CD4-positive, alpha-beta T cell treated with Interferon gamma for 1 hour (primary cell): ENCODE measurements at places on chromosomes 1 and 21.

DNA sequence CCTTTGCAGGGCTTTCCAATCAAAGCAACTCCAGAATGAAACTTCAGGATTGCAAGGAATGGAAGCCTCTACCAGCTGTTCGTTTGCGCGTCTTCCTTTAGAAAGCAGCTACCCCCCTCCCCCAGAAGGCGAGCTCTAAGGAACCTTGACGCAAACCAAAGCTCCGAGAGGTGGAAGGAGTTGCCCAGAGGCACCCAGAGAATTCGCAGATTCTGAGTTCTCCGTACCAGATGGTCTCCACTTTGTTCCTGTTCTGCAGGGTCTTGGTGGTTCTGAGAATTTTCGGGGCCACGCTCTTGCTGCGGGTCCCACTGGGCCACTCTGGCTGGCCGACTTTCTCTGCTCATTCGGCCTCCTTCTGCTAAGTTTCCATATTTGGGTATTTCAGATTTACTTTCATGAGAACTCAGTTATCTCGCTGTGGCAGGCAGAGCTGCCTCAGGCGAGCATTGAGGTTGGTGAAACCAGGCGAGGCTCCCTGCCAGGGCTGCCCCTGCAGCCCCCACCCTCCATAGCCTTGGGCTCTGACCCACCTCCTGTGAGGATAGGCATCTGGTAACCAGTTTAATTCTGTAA is 801 bp downstream of the TRAF5 start:
- DNase-seq: no peak

- no peak for DNase-seq
Observed at GRCh38 chr1:163442895-163443294, 121.1 kb downstream of the NUF2 start.

DNA sequence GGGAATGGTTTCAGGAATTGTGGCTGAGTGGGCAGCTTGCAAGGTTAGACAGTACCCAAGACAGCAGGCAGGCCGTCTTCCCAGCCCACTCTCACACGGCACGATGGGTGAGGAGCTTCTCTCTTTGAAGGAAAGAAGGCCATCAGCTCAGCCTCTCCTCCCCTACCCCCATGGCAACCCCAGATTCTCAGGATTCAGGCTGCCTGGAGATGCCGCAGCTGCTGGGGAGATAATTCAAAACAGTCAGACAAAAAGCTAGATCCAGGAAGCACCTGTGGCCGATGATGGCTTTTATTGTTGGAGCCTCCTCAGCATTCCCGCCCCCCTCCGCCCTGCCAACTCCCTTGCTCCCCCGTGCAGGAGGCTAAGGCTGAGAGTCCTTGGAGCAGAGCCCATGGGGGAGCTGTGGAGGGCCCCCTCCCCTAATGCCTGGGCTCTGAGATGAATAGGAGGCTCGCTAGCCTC is 220.5 kb downstream of the TRABD2B start:
- DNase-seq: no peak

DNA sequence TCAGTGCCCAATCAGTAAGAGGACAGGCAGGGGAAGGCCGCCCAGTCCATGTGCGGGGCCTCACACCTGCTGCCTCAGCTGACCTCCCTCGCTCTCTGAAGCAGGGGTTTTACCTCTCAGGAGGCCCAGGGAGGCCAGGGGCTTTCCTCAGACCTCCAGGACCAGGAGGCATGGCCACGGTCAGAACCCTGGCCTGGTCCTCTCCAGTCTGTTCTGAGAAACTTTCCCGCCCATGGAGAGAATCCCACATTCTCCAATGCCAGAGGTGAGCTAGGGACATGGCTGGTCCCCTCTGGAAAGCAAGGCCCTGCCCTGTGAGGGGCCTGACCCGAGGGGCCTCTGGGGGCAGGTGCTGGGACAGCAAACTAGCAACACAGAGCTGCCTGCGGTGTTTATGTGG is 68.2 kb downstream of the DMRTB1 start:
- DNase-seq: no peak

DNA sequence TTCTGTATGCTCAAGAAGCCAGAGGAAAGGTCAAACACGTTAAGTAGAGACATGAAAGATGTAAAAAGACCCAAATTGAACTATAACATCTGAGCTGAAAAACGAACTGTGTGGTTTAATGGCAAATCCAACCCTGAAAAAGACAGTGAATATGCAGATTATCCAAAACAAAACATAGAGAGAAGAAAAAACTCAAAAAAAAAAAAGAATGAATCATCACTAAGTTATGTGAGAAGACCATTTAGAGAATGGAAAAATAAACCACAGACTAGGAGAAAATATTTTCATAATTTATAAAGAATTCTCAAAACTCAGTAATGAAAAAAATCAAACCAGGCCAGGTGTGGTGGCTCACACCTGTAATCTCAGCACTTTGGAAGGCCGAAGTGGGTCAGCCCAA is 253.3 kb downstream of the PLPP3 start:
- DNase-seq: no peak

GRCh38 chr21:28261298-28261697 is 731.4 kb downstream of the LTN1 start:
- no peak for DNase-seq

- DNase-seq: peak; percentile 77
Observed at GRCh38 chr1:101236516-101237228, at the start of gene S1PR1. Gene S1PR1, plus strand, starts transcription at chr1:101237019. Its CDS starts 1,966 bp downstream, at chr1:101238985.

GRCh38 chr1:32447469-32448185 is 17.2 kb upstream of the ZBTB8B start:
- DNase-seq: no peak

DNA sequence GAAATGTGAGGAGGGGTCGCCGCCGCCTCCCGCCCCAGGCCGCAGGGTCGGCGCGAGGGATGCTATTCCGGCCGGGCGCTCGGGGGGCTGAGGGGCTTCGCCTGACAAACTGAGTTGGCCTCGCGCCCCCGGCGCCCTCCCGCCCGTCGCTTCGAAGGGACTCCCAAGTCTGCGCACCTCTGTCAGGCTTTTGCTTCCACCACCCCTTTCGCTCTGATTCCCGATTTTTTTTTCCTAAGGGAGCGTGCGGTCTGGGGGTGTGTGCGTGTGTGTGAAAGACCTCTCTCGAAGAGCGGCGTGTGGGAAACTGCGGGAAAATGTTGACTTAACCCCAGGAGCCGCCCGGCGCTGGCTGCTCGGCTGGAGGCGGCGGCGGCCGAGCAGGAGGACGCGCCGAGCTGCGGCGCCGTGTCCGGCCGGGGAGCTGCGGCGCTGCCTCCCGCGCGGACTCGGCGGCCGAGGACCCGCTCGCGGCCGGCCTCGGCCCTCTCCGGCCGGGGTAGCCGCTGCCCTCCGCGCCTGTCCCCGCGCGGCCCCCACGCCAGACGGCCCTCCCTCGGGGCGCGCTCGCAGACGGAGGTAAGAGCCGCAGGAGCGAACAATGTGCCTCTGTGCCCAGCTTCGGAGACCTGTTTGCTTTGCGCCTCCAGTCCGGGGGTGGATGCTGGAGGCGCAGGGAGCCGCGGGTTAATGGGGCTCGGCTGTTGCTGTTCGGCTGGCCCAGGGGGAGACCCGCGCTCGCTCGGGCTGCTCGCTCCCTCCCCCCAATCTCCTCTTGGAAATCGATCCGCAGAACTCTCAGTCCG is 1.1 kb downstream of the ADGRL2 start:
- DNase-seq: no peak

GRCh38 chr1:60044881-60045280 is 28.7 kb downstream of the C1orf87 start:
- no peak for DNase-seq

DNA sequence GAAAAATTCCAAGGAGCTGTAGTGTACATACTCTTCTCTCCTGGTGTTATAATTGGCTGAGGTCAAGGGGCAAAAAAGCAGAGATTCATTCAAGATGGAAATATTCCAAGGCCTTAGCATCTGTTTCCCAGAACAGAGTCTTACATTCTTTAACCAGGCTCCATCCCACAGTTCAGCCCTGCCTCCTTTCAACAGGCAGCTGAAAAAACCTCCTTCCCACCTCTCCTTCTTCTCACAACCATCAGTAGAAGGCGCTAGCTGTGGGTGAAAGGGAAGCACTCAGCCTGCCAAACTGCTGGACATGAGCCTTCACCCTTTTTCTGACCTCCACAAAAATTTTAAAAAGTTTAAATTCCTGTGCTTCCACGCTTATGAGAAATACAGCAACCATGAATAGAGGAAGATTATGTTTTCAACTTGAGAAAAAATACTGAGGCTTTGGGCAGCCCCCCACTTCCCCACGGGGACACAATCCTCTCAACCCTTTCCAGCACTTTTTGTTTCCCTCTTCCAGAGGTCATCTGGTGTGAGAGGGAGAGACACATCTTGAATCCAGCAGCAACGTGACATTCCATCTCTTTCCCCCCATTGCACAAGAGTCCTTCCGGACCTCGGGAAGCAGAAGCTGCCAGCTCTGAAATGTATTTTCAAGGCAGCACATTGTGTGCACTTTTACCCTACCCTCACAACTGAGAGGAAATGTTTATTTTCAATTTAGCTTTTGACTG is 43.2 kb upstream of the FMO2 start:
- DNase-seq: no peak

DNA sequence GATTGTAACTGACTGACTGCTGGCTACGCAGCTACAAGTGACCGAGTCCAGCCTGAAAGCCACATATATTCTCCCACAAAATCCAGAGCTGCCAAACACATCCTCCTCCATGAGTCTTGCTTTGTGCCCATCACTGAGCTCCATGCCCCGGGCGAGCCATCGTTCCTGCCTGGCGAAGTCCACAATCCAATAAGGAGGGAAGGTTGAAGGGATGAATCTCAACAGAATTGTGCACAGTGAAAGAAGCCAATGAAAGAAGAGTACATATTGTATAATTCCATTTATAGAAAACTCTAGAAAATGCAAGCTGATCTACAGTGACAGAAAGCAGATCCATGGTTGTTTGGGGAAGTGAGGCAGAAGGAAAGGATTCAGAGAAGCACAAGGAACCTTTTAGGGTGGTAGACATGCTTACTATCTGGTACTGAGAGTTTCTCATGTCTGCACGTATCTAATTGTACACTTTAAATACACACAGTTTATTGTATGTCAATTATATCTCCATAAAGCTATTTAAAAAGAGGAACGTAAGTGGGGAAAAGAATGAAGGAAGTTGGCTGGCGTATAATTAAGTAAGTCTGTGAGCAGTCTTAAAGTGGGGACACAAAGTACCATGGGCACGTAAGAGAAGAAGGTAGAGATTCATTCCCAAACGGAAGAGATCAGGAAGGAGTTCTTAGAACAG is 115.9 kb upstream of the JUN start:
- DNase-seq: no peak

DNA sequence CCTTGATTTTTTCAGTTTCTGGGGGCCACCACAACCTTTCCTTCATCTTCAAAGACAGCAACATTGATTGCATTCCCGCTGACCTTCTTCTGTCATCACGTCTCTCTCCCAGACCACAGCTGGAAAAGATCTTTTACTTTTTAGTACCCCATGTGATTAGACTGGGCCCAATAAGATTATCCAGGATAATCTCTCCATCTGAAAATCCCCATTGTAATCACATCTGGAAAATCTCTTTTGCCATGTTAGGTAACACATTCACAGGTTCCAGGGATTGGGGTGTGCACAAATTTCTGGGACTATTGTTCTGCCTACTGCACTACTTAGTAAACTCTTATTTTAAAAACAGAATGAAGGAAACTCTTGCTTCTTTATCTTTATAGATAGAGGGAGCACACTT is 47.1 kb upstream of the INSL5 start:
- DNase-seq: no peak

- no peak for DNase-seq
Observed at GRCh38 chr1:10338047-10338446, 60.8 kb upstream of the PGD start.

DNA sequence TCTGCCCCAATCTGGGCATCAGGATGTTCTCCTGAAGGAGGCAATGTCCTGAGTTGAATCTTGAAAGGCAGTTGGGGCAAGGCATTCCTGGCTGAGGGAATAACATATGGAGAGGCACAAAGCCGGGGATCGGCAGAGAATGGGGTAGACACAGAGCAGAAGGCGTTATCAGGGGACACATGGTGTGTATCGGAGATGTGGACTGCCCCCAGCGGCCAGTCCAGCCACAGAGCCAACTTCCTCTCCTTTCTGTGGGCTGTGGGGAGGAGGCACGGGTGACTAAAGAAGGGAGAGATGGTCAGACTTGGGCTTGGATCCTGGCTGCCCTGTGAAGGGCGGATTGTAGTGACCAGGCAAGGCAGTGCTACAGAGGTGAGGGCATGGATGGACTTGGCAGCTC is 32.1 kb downstream of the FOXD2 start:
- no peak for DNase-seq

DNA sequence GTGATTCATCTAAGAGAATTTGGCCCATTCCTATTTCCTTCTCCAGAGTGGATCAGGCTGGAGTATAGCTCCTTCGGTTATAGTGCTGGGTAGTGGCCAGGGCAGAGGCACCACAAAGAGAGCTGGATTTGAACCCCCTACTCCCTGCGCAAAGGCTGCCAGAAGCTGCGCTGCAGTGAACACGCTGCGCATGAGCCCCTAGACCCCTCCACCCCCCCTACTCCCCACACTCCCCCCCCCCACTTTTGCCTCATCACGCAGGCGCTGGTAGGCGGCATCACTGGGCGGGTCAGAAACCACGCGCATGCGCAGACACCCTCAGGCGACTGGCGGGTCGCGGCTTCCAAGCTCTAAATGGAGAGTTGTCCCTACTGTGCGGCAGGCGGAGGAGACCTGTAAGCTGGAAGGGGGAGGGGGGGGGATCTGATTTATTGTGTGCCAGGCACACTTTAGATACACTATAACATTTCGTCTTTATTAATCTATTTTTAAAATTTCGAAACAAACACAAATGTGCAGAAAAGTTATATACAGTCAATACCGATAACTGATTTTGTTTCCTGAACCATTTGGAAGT is 38.7 kb upstream of the HMGN1 start:
- peak; percentile 90 for DNase-seq

- peak; percentile 54 for DNase-seq
Observed at GRCh38 chr1:110339407-110340206, 430 bp downstream of the RBM15 start.

DNA sequence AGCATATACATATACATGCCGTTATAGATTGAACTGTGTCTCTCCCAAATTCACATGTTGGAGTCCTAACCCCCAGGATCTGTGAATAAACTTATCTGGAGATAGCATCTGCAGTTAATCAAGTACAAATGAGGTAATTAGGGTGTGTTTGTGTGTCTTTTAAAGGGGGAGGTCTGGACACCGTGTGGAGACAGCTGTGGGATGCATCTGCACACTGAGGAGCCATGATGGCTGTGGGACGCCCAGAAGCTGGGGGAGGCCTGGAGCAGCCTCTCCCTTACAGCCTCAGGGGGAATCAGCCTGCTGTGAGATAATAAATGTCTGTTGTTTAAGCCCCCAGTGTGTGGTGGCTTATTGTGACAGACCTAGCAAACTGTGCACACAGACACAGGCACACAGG is 51.8 kb upstream of the COL18A1 start:
- no peak for DNase-seq

DNA sequence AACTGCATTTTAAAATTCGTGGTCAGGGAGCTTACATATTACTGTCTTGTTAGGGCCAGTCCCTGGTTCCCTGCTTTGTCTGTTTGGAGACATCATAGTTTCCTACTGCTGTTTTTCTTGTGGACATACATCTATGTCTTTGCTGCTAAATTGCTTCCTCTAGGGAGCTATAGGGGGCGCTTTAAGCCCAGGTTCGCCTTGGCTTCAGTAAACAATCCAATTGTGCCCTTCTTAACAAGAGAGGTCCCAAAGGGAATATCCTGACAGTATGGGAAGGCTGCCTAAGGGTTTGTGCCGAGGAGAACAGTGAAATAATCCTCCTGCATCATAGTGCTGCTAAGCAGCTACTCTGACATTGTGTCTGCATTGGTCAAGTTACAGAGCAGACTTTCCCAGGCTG is 112.5 kb downstream of the USH2A start:
- no peak for DNase-seq
